ENCODE measurements at places on chromosomes 12 and 14.

DNA sequence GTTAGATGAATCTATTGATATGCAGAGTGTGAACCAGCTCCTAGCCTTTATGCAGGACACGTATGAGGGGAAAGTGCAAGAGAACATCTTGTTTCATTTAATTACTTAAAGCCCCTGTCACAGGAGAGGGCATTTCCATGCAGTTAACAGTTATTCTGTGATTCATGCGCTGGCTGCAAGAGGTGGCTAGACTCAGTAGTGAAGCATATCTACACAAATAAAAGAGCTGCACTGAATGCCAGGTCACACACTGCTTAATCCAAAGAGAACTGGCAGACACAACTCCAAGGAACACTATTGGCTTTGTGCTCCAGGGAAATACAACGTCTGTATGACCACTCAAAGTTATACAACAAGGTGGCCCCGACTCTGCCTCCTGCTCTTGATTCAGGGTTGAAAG is 394.1 kb downstream of the C12orf75 start:
- peak; percentile 71 for DNase-seq

- DNase-seq, result no peak
Measured at GRCh38 chr12:50390316-50390741, 6.1 kb downstream of the FAM186A start.

DNA sequence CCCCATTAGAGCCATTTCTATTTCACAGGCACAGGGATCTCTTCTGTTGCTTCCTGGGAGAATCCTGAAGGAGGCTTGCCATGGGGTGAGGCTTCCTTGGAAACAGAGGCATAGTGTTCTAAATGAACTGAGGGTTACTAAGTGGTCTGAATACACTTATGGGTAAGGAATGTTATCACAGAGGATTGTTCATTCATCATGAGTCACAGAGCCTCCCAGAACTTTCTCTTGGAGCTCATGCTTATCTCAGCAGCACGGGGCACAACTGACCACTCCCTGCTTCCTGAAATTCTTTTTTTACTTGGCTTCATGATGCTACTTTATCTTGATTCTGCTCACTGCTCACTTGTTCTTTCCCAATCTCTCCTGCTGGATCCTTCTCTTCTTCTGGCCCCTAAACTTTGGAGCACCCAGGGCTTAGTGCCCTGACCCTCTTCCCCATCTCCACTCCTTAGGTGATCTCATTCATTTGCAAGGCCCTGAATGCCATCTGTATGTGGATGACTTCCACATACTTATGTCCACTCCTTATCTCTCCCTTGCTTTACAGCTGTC is 57.9 kb downstream of the ANO6 start:
- no peak for DNase-seq

GRCh38 chr12:61546296-61546695 is 713.9 kb upstream of the USP15 start:
- no peak for DNase-seq

DNA sequence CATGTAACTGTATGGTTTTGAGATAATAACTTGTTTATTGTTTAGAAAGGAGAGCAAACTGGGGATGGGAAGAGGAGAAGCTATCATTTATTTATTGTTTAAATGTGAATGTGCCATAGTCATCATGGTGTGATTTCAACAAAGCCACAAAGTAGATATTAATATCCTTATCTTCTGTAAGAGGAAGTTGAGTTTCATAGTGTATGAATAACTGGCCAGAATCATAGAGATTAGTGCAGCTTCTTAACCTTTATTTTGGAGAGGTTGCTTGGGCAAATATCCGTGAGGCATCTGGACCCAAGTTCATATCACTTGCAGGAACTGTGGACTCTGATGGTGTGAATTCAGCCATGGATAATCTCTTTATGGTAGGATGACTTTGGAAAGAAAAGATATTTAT is 26.8 kb upstream of the LYZ start:
- DNase-seq, result no peak

GRCh38 chr12:71410844-71411243 is 28.8 kb upstream of the LGR5 start:
- no peak for DNase-seq

DNA sequence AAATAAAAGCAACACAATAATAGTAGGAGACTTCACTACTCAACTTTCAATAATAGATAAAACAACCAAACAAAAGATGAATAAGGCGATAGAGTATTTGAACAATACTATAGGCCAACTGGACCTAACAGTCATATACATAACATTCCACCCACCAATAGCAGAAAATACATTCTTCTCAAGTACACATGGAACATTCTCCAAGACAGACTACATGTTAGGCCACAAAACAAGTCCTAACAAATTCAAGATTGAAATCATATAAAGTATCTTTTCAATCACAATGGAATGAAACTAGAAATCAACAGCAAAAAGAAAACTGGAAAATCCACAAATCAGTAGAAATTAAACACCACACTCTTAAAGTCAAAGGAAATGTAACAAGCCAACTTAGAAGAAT is 28.8 kb downstream of the RAD52 start:
- DNase-seq, result no peak

- DNase-seq, result peak; percentile 80
Measured at GRCh38 chr12:113980537-113981337, 14.6 kb upstream of the RBM19 start.

GRCh38 chr14:100772607-100773165 is 46.0 kb downstream of the DLK1 start:
- no peak for DNase-seq

- no peak for DNase-seq
Measured at GRCh38 chr12:90677552-90677951, 277.4 kb downstream of the CCER1 start.

GRCh38 chr12:3152011-3152511 is 74.9 kb downstream of the TSPAN9 start:
- peak; percentile 62 for DNase-seq

GRCh38 chr14:103847451-103848174 is at the start of gene PPP1R13B:
TSS of gene PPP1R13B (minus strand) at chr14:103847575. CDS start at chr14:103847307, 268 bp downstream.
- DNase-seq, result peak; percentile 90

All from DMS79 treated with DMSO at 0.1 percent for 48 hours (cell line).